ENCODE measurements at places on chromosomes 11 and 22. TPM values are rescaled to one million over a fixed set of nuclear protein-coding genes. Genes with fewer than 3 reads are reported as not detected.

DNA sequence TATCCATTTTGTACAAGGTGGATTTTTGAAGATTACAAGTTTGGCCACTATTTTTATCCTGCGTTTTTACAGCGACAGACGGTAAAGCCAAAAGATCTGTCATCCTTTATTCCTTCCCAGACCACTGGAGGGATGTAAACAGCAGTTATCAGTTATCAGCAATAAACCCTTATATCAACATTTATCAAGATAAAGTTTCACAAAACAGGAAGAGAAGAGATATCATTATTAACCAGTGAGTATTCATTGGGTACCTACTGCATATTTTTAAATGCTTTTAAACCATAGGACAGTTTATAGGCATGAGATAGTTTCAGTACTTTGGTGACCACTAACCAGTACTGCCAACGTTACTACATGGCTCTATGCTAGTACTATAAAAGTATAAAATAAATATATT is 5.9 kb upstream of the REXO2 start:
- no peaks in the 10 kb centered on the region for H3K27me3 ChIP-seq
- H3K27ac ChIP-seq = no peak overlapping the region
- DNase-seq = no peak

GRCh38 chr11:12291766-12292165 is 85.6 kb upstream of the PARVA start:
- no peaks in the 10 kb centered on the region for H3K27me3 ChIP-seq
- H3K36me3 ChIP-seq = no peaks in the 10 kb centered on the region
- H3K4me3 ChIP-seq = no peak overlapping the region
- no peak for DNase-seq
- no peak overlapping the region for H3K27ac ChIP-seq

GRCh38 chr11:19646308-19646707 is 66.3 kb upstream of the NAV2 start:
- H3K4me3 ChIP-seq = no peak overlapping the region
- DNase-seq = no peak
- no peak overlapping the region for H3K27ac ChIP-seq
- H3K36me3 ChIP-seq = no peaks in the 10 kb centered on the region

GRCh38 chr11:117221775-117222517 is 9.9 kb downstream of the PCSK7 start:
- peak overlapping the region; percentile 86 for H3K27ac ChIP-seq
- H3K4me1 ChIP-seq = no peaks in the 10 kb centered on the region
- no peaks in the 10 kb centered on the region for H3K36me3 ChIP-seq
- H3K4me3 ChIP-seq = no peak overlapping the region

DNA sequence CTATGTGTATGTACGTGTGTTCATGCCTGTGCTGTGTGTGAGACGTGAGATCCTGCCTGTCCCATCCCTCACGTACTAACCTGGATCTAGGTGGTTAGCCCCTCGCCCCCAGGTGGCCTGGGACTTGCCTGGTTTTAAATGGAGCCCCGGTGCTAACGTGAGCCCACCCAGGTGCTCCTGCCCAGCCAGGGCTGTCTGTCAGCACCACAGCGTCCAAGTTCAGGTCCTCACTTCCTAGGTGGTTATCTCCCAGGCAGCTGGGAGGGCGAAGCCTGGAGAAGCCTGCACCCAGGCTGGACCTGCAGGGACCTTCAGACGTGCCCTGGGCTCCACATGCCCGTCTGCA is 86.0 kb downstream of the KCNQ1 start:
- no peaks in the 10 kb centered on the region for H3K27me3 ChIP-seq
- H3K27ac ChIP-seq = no peak overlapping the region
- H3K4me1 ChIP-seq = no peaks in the 10 kb centered on the region
- H3K36me3 ChIP-seq = no peaks in the 10 kb centered on the region

GRCh38 chr22:19868333-19868732 is 13.7 kb upstream of the GNB1L start:
- no peaks in the 10 kb centered on the region for H3K36me3 ChIP-seq
- H3K4me1 ChIP-seq = no peaks in the 10 kb centered on the region
- DNase-seq = peak; percentile 5
- H3K27ac ChIP-seq = no peak overlapping the region
- no peak overlapping the region for H3K4me3 ChIP-seq

GRCh38 chr11:3735827-3736226 is 61.5 kb downstream of the NUP98 start:
- H3K27ac ChIP-seq = no peak overlapping the region
- no peaks in the 10 kb centered on the region for H3K36me3 ChIP-seq
- H3K27me3 ChIP-seq = no peaks in the 10 kb centered on the region
- no peak overlapping the region for H3K4me3 ChIP-seq

DNA sequence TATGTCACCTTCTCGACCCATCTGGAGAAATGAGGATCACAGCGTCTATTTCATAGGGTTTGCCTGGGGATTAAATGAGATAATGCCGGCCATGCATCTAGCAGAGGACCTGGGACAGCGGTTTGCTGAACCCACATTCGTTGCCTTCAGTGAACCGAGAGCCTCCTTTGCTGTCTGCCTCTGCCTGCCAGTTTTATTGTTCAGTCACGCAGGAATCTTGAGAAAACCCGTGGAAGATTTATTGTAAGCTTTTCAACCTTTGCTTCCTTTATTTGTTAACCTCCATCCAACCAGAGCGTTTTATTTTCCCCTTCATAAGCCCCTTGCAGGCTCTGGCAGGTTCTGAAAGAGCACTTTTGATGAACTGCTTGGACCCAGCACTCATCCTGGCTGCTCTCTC is 202.3 kb upstream of the SYN3 start:
- H3K27ac ChIP-seq = no peak overlapping the region
- H3K4me3 ChIP-seq = no peak overlapping the region
- H3K27me3 ChIP-seq = no peaks in the 10 kb centered on the region
- no peaks in the 10 kb centered on the region for H3K36me3 ChIP-seq
- H3K4me1 ChIP-seq = no peaks in the 10 kb centered on the region

- no peaks in the 10 kb centered on the region for H3K36me3 ChIP-seq
- H3K4me3 ChIP-seq = no peak overlapping the region
- H3K4me1 ChIP-seq = no peaks in the 10 kb centered on the region
These were observed 191.8 kb upstream of the E2F8 start for GRCh38 chr11:19432370-19433061.

- peaks cover 10% of the 10 kb centered on the region for H3K4me1 ChIP-seq
- H3K27me3 ChIP-seq = no peaks in the 10 kb centered on the region
- H3K4me3 ChIP-seq = peak overlapping the region; percentile 69
- peak overlapping the region; percentile 100 for H3K27ac ChIP-seq
These were observed 80.7 kb upstream of the PPARA start for GRCh38 chr22:46069521-46070214.

GRCh38 chr22:19098157-19098556 is 24.1 kb downstream of the DGCR2 start:
- no peaks in the 10 kb centered on the region for H3K27me3 ChIP-seq
- no peak overlapping the region for H3K4me3 ChIP-seq
- no peak overlapping the region for H3K27ac ChIP-seq
- no peaks in the 10 kb centered on the region for H3K36me3 ChIP-seq

DNA sequence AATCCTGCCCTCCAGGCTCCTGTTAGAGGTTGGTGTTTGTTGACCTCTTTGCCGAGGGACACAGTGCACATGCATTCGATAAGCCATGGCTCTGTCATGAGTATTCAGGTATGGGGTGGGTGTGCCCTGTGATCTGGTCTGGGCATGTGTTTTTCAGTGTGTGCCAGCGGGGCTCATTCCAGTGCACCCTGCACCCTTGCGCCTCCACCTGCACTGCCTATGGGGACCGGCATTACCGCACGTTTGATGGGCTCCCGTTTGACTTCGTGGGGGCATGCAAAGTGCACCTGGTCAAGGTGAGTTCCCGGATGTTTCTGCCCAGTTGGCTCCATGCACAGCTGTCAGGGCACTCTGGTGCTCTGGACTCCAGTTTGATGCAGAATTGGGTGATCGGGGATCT is 44.2 kb downstream of the OTOG start:
- H3K27me3 ChIP-seq = no peaks in the 10 kb centered on the region
- H3K36me3 ChIP-seq = no peaks in the 10 kb centered on the region
- no peaks in the 10 kb centered on the region for H3K4me1 ChIP-seq
- peak; percentile 32 for DNase-seq
- no peak overlapping the region for H3K27ac ChIP-seq

GRCh38 chr11:69839516-69839915 is 20.3 kb upstream of the FGF3 start:
- peak; percentile 47 for DNase-seq
- no peaks in the 10 kb centered on the region for H3K4me1 ChIP-seq
- no peak overlapping the region for H3K27ac ChIP-seq
- H3K36me3 ChIP-seq = no peaks in the 10 kb centered on the region
- no peaks in the 10 kb centered on the region for H3K27me3 ChIP-seq

DNA sequence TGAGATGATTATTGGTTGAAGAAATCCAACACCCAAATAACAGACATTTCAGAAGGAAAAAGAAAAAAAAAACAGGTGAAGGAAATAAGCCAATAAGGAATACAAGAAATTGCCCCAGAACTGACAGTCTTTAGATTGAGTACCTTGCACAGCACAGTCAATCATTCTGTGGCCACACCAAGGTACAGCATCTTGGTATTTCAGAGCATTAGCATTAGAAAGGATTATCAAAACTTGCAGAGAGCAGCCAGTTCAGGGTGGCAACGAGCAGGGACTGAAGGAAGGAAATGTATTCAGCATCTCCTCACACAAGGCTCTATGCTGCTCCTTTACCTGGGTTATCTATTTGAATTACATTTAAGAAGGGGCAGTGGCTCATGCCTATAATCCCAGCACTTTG is 2.1 kb downstream of the ADA2 start:
- peaks cover 6% of the 10 kb centered on the region for H3K4me1 ChIP-seq
- no peaks in the 10 kb centered on the region for H3K36me3 ChIP-seq
- DNase-seq = no peak
- no peaks in the 10 kb centered on the region for H3K27me3 ChIP-seq
- H3K27ac ChIP-seq = peak overlapping the region; percentile 87

DNA sequence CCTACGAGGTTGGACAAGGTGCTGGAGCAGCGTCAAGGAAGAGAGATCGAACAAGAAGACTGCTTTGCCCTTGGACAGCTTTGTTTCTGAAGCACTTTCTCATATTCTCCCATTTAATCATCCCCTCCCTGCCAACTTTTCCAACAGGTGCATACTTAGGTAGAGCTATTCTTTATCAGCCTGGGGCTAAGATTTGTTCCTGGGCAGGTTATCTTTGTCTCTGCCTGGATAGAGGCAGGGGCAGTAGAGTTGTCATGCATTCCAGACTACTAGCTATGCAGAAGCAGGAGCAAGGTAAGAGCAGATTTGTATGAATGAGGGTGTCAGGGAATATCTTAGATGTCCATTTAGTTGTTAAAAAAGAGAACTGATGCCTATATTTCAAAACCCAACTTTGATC is 82.3 kb downstream of the PTPRJ start:
- H3K27me3 ChIP-seq = no peaks in the 10 kb centered on the region
- no peaks in the 10 kb centered on the region for H3K36me3 ChIP-seq
- H3K27ac ChIP-seq = no peak overlapping the region

DNA sequence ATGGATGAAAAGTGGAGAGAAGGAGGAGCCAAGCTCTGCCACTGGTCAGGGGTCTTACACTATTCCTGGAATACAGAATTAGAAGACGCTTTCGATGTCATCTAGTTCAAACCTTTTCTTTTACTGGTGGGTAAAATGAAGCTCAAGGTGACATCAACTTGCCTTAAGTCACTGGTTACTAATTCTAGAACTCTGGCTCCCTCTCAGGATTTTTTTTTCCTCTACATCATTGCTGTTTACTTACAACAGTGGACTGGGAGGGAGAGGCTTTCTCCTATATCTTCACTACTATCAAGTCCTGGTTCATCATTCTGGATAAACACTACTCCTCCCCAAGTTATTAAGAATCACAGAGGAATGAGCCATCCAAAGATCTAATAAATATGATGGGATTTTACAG is 82.9 kb downstream of the ETS1 start:
- no peaks in the 10 kb centered on the region for H3K36me3 ChIP-seq
- DNase-seq = no peak
- peak overlapping the region; percentile 29 for H3K27ac ChIP-seq
- no peak overlapping the region for H3K4me3 ChIP-seq

GRCh38 chr11:65456418-65456817 is 33.8 kb downstream of the NEAT1 start:
- H3K27ac ChIP-seq = no peak overlapping the region
- H3K4me3 ChIP-seq = no peak overlapping the region
- no peak for DNase-seq
- no peaks in the 10 kb centered on the region for H3K27me3 ChIP-seq

DNA sequence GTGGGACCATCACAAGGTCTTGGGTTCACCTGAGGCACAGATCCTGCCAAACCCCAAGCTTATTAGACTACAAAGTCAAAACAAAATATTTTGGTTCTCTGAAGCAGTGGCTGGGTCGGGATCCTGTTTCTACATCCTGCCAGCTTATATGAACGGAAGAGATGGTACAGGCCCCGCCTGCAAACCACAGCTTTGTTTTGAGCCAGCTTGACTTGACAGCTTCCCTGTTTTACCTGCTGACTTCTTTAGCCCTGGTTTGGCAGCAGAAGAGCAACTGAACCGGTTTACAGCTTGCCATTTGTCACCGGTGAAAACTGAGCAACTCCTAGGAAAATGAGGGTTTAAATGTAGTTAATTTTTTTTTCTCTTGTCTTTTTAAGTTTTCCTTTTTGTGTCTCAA is 11.4 kb downstream of the PACS1 start:
- DNase-seq = peak; percentile 91
- H3K4me3 ChIP-seq = no peak overlapping the region
- H3K27me3 ChIP-seq = no peaks in the 10 kb centered on the region
- peaks cover 39% of the 10 kb centered on the region for H3K4me1 ChIP-seq
- H3K27ac ChIP-seq = peak overlapping the region; percentile 74
- no peaks in the 10 kb centered on the region for H3K36me3 ChIP-seq

DNA sequence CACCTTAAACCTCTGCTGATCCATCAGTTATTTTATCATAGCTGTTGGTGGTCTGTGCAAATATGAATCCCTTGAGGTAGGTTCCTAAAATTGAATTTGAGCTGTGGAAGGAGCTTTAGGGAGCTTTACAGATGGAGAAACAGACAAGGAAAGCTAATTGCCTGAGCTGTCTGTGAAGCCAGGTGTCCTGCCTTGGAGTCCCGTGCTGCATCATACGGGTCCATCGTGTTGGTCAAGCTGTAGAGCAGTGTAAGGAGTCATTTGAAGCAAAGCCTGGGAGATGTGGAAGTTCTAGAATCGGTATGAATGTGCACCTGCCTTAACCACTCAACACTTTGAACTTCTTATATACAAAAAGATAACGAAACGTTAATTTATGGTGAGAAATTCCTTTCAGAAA is 1.0 kb downstream of the POLA2 start:
- no peaks in the 10 kb centered on the region for H3K27me3 ChIP-seq
- H3K4me1 ChIP-seq = peaks cover 8% of the 10 kb centered on the region
- H3K4me3 ChIP-seq = peak overlapping the region; percentile 77
- H3K36me3 ChIP-seq = no peaks in the 10 kb centered on the region

DNA sequence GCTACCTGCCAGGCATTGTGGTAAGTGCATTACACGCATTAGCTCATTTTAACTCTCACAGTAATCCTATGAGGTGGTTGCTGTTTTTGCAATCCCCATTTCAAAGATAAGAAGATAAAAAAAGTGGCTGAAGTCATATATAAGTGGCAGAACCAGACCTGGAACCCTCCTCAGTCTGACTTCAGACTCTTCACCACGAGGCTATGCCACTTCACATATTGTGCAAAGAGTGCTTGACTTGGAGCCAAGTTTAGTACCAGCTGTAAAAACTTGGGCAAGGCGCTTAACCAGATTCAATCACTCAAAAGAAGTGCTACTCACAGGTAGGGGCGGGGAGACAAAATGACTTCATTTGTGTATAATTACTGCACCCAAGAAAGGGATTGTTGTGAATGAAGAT is 15.3 kb downstream of the BPIFC start:
- no peak for DNase-seq
- H3K36me3 ChIP-seq = no peaks in the 10 kb centered on the region
- no peak overlapping the region for H3K27ac ChIP-seq
- no peak overlapping the region for H3K4me3 ChIP-seq

Gene ELMOD1
- not detected for total RNA-seq

Gene HBB
- 2.8 TPM for total RNA-seq

Gene TIMP3
- 40.1 TPM for total RNA-seq

Gene MPPED2
- total RNA-seq = 1.5 TPM

All from Peyer's patch (tissue), 4 donors.